Left cardiac atrium (tissue), 4 donors: ENCODE measurements at places on chromosomes 2 and 18. TPM values are rescaled to one million over a fixed set of nuclear protein-coding genes. Genes with fewer than 3 reads are reported as not detected.

DNA sequence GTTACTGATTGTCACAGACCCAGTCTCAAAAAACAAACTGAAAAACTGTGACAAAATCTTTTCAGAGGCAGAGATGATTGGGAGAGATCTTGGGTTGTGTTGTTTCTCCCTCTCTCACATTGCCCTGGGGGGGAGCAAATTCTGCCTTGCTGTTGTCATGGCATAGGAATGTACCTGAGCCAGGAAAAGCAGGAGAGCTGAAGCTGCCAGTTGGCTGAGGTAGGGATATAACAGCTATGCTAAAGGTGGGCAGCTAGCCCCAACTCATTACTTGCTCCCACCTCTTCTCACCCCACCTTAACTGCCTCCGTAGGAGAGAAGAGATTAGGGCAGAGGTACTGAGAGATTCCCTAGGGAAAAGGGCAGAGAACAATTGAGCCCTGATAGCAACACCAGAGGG, 299.3 kb downstream of the OSR1 start:
- DNase-seq: no peak

- DNase-seq: peak; percentile 53
These were observed 104.2 kb downstream of the SPTBN1 start for GRCh38 chr2:54560146-54560881.

GRCh38 chr18:37270038-37270665, 295.4 kb downstream of the CELF4 start:
- peak; percentile 58 for DNase-seq

GRCh38 chr2:95313296-95314131, 16.4 kb downstream of the KCNIP3 start:
- DNase-seq: no peak

The ODC1 gene
- 26.7 TPM for total RNA-seq

The AKAIN1 gene
- not detected for total RNA-seq

The CRYGD gene
- total RNA-seq: not detected
